Panc1 (cell line): ENCODE measurements at places on chromosomes 2 and 18. TPM values are rescaled to one million over a fixed set of nuclear protein-coding genes. Genes with fewer than 3 reads are reported as not detected.

DNA sequence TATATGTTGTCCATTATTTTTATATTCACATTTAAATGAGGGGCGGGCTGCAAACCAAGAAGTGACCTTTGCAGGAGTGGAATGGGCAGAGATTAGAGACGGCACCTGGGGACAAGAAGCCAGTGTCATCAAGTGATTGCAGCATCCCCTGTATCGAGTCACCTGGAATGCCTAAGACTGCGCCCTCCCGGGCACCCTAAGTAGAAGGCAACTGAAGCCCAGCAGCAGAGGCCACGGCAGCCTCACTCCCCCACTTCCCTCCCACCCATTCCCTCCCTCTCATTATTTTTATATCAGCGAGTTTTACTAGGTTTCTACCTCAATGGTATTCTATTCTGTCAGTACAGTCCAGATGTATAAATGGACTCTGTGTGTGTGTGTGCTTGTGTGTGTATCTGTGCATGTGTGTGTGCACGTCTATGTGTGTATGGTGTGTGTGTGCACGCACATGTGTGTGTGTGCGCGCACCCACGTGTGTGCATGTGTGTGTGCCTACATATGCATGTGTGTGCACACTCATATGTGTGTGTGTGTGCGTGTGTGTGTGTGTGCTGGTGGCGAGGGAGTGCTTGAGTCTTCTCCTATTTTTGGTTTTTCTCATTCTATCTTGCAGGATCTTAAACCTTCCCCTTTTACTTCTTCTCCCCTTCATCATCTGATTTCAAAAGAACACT lies 106.8 kb upstream of the SLC66A3 start:
- H3K4me3 ChIP-seq: no peak overlapping the region
- no peak for DNase-seq
- H3K36me3 ChIP-seq: no peaks in the 10 kb centered on the region
- H3K27me3 ChIP-seq: no peaks in the 10 kb centered on the region

GRCh38 chr2:192004188-192004963 lies 157.5 kb upstream of the CAVIN2 start:
- H3K27ac ChIP-seq: no peak overlapping the region
- no peaks in the 10 kb centered on the region for H3K27me3 ChIP-seq
- no peak for DNase-seq
- no peaks in the 10 kb centered on the region for H3K36me3 ChIP-seq

DNA sequence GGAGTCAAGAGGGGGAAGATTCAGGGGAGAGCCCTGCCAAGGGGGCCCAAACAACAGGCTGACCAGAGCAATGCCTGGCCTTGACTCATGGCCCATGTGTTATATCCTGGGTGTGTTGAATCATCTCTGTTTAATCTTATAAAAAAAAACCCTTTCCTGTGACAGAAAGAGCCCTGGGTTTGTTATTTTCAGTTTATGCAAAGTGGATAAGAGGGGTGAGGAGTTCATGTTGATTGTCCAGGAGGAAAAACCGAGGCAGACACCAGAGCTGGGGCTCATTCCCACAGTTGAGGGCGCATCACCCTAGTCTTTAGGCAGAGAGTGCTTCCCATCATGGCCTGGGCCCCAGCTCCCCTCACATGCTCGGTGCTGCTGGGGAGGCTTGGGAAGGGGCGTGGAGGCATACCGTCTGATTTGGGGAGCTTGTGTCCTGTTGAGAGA lies 30.9 kb upstream of the IL37 start:
- no peak overlapping the region for H3K27ac ChIP-seq
- H3K4me3 ChIP-seq: no peak overlapping the region
- H3K27me3 ChIP-seq: no peaks in the 10 kb centered on the region
- no peak for DNase-seq
- H3K36me3 ChIP-seq: no peaks in the 10 kb centered on the region

DNA sequence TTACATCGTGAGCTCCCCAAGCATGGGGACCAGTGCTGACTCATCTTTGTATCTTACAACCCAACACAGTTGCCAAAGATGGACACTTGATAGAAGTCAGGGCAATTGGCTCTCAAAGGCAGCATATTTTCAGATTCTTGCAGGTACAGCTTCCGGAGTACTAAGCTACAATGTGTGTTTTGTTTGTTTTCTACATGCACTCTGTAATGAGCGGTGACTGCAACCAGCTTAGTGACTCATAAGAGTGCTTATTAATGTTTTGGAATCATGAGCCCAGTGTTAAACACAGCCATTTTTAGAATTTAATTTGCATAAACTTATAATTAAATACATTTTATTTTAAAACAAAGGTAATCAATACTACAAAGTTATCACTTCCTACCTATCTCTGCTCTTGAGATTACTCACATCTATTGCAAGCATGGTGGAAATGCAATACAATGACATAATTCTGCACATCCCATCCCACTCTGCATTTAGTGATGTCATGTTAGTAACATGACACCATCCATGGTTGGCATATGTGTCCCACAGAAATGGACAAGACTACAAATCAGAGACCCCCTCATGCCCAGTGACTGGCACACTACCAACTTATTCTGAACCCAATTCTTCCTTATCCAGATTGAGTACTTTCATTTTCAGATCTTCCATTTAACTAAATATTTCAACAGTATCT lies 399.8 kb upstream of the ST6GAL2 start:
- no peak overlapping the region for H3K4me3 ChIP-seq
- H3K27ac ChIP-seq: no peak overlapping the region
- H3K36me3 ChIP-seq: no peaks in the 10 kb centered on the region
- H3K4me1 ChIP-seq: no peaks in the 10 kb centered on the region
- H3K27me3 ChIP-seq: no peaks in the 10 kb centered on the region

DNA sequence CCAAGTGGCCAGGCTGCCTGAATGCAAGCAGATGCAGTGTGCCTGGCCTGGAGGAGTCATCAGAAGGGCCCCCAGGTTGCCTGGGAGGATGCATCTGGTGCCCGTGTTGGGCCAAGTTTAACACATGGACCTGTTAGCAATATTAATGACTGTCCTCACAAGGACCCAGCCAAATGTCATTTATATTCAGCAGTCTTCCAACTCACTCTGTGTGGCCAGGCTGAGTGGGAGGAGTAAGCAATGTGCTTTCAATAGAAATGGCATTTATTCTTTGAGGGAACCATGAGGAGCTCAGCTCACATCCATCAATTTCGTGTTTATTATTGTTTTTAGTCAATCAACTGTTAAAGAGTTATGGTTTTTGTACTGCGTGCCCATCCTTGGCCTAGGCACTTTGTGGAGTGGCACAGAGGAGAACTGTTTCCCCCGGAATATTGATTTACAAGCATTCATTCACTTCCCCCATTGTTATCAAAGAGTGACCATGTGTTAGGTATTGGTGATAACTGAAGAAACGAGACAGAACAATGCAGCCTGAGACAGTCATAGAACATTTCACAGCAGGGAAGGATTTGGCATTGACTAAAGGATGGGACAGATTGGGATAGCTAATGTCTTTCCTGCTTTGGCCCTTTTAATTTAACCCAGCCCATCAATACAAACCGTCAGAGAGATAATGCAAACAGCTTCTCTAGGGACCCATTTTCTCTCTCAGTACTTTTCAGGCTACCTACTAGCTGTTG lies 725.2 kb downstream of the TSN start:
- no peaks in the 10 kb centered on the region for H3K4me1 ChIP-seq
- no peaks in the 10 kb centered on the region for H3K36me3 ChIP-seq
- no peak for DNase-seq

DNA sequence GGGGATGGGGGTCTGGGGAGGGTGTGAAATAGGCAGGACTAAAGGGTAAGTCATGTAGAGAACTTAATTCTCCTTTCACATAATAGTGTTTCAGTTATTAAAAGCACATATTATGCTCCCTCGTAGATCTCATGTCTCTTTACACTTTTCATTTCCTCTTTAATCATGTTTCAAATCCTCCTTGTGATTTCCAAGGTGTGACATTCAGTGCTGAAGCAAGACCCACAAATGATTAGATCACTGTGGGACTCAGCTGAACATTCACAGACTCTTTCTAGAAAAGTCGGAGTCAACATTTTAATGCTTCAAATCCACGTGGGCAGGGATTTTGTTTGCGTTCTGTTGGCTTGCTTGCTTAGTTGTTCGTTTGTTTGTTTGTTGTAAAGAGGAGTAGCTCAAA lies 34.7 kb upstream of the CALCRL start:
- no peak overlapping the region for H3K4me3 ChIP-seq
- peaks cover 32% of the 10 kb centered on the region; the same call in 1 of the 2 replicates for H3K36me3 ChIP-seq
- H3K27ac ChIP-seq: peak overlapping the region; percentile 13; the same call in 1 of the 2 replicates
- no peaks in the 10 kb centered on the region; the same call in none of the 2 replicates for H3K4me1 ChIP-seq
- no peak for DNase-seq

GRCh38 chr2:170950221-170950761 lies 21.2 kb downstream of the GORASP2 start:
- no peak for DNase-seq
- H3K27ac ChIP-seq: no peak overlapping the region
- peaks cover 44% of the 10 kb centered on the region for H3K36me3 ChIP-seq
- H3K27me3 ChIP-seq: no peaks in the 10 kb centered on the region
- H3K4me3 ChIP-seq: no peak overlapping the region
- peaks cover 2% of the 10 kb centered on the region; the same call in 1 of the 2 replicates for H3K4me1 ChIP-seq

GRCh38 chr2:229714080-229714735 lies at the start of gene DNER:
Gene DNER (minus strand): TSS chr2:229714555. CDS start chr2:229714423, 132 bp downstream.
- H3K36me3 ChIP-seq: no peaks in the 10 kb centered on the region
- H3K27me3 ChIP-seq: peaks cover 38% of the 10 kb centered on the region
- peak within 1 kb of the TSS; percentile 65 for H3K4me3 ChIP-seq

GRCh38 chr2:68937346-68938055 lies 15.2 kb downstream of the GKN2 start:
- H3K27ac ChIP-seq: no peak overlapping the region
- no peak for DNase-seq
- peaks cover 4% of the 10 kb centered on the region; the same call in 1 of the 2 replicates for H3K4me1 ChIP-seq
- H3K36me3 ChIP-seq: no peaks in the 10 kb centered on the region

DNA sequence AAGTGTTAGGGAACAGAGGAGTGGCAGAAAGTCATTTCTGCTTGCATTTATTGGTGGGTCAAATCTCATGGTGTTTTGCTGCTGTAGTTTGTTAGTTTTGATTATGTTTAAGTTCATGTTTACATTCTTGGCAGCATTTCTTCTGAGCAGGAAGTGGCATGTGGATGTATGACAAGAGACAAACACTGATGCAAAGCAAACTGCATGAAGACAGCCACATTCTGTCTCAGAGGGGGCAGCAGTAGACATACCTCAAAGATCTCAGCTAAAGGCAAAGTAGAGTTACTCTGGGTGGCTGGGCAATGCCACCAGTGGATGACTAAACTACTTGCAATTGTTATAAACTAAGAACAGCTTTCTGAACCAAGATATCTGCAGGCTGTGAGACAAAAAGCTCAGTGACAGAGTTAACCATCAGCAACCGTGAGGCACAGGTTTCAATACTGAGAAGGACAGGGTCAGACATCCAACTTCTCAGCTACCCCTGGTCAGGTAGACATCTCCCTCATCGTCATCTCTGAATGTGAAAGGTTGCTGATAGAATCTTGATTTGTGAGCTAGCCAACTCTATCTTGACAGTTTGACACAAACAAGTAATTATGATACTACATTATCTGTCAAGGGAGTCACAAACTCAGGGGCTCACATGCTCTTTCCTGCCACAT lies 16.4 kb downstream of the GALNT3 start:
- no peak for DNase-seq
- H3K27ac ChIP-seq: no peak overlapping the region
- no peaks in the 10 kb centered on the region for H3K4me1 ChIP-seq
- no peaks in the 10 kb centered on the region for H3K36me3 ChIP-seq
- H3K27me3 ChIP-seq: no peaks in the 10 kb centered on the region

- DNase-seq: no peak
- peak overlapping the region; percentile 92 for H3K27ac ChIP-seq
- peaks cover 18% of the 10 kb centered on the region for H3K4me1 ChIP-seq
- no peaks in the 10 kb centered on the region for H3K27me3 ChIP-seq
Measured at GRCh38 chr2:218567797-218568189, 358 bp downstream of the USP37 start.

DNA sequence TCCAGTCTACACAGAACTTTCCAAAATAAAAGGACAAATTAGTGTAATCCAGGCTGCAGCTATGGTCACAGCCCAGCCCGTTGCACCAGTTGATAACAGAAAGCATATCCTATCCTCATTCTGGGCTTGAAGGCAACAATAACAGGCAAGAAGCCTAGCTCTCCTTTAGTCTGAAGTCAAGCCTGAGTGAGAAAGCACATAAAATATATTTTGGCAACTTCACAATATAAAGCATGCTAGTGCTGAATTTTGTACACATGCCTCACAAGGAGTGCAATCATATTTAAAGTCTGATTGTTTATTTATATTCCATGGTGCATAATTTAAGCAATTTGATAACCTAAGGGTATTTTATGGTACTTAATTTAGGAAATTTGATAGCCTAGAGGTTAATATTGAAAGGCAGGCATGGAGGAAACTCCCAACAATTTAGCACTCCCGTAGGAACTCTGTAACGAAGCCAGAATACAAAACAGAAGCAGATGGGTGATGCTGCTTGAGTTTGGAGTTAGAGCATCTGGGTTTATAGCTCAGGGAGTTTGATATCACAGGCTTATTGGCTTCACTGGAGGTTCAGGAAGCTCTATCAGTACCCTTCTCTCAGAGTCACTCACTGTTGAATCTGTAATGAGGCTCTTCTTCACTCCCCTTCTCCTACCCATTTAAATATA lies 1199.1 kb upstream of the GYPC start:
- H3K4me1 ChIP-seq: no peaks in the 10 kb centered on the region
- no peak overlapping the region for H3K27ac ChIP-seq
- H3K4me3 ChIP-seq: no peak overlapping the region
- H3K27me3 ChIP-seq: no peaks in the 10 kb centered on the region
- no peak for DNase-seq

The PAX8 gene
- total RNA-seq: 0.15 TPM

The RGPD6 gene
- total RNA-seq: 38.4 TPM

The TTC31 gene
- total RNA-seq: 38.7 TPM

The MRPS9 gene
- 27.4 TPM for total RNA-seq
